ENCODE measurements at places on chromosomes 11 and 22.

GRCh38 chr11:30786256-30787110 is 200.3 kb upstream of the MPPED2 start:
- DNase-seq = no peak

- no peak for DNase-seq
Measured at GRCh38 chr11:104763930-104764709, 134.1 kb downstream of the CASP12 start.

DNA sequence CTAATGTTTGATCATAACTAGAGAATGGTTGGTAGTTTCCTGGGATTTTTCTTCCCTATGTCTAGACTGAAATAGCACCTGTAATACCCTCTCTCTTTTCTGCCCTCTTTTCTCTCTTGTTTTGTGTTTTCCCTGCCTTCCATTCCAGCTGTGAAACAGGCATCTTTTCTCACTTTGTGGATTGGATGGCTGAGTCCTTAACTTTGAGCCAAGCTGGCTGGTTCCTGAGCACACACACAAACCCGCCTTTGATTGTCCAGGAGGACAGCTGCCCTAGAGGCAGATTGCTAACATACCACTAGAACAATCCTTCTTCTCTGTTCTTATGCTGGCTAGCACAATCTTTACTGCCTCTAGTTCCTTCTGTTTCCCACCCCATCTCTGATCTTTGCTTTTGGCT is 17.7 kb downstream of the CTNND1 start:
- no peak for DNase-seq

- no peak for DNase-seq
Measured at GRCh38 chr11:33515347-33515746, 185.3 kb downstream of the C11orf91 start.

DNA sequence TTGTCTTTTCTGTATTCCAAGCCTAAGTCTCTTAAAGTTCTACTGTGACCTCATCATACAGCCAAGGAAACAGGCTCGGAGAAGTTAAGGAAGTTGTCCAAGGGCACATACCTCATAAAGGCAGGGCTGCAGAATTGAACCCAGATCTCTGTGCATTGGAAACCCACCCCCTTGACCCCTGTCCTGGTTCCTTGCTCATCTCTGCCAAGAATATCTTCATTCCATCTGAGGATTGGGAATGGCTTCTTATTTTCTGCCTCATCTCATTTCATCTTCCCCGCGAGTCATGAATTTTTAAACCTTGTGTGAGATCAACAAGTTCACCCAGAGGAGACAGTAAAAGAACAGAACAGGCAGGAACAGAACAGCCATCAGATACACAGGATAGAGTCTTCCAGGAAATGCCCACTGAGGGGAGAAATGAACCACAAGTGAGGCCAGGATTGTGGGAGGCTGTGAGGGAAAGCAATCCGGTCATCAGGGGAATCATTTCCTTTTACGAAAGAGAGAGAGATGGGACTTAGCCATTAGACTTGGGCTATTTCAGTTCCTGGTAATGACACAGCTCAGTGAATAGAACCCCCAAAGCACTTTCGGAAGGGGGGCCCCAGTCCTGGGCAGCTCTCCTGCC is 34.4 kb upstream of the LRRC10B start:
- DNase-seq = no peak

GRCh38 chr11:14546672-14547071 is 26.5 kb upstream of the PSMA1 start:
- no peak for DNase-seq

DNA sequence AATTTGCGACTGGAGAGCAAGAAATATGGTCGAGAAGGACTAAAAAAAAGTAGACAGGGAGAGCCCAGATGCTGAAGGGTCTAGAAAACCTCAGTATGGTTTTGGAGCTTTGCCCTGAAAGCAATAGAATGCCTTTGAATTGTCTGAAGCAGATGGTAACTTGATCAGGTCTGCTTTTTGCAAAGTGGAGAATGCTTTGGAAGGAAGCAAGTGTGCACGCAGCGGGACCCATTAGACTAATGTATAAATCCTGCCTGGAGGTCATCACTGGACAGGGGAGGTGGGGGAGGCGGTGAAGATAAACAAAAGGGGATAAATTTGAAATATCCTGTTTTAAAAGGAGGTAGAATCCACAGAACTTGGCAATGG is 757 bp upstream of the HINFP start:
- DNase-seq = peak; percentile 20

DNA sequence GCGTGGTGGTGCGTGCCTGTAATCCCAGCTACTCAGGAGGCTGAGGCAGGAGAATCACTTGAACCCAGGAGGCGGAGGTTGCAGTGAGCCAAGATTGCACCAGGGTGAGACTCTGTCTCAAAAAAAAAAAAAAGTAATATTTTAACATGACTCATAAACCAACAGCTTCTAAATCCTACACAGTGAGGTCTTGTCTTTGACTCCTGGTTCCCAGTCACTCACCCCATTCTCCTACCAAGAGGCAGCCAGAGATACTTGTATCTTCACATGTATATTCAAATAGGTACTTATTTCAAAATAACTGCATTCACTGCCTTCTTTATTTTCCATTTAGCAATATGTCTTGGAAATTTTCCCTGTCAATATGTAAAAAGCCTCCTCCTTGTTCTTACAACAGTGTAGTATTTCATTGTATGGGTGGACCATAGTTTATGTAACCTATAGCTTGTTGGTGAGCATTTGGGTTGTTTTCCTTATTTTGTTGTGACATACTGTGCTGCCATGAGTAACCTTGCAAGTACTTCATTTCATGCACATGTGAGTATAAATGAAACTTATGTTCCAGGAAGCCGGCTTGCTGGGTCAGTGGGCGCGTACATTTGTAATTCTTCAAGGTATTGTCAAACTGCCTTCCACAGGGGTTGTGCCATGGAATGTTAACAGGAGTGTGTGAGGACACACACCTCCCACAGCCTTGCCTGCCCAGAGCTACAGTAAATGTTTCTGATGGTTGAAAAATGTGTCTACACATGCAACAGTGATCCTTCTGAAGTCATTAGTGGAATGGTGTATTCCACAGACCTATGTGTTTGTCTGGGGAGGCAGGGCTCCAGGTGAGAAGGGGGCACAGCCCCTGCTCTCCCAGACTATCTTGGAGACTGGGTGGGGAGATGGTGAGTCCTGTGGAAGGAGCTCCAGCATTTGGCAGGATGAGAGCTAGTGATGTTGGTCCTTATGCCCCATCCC is 47.9 kb downstream of the OSBP2 start:
- DNase-seq = no peak

All from non-pigmented ciliary epithelial cell (primary cell).